CD4-positive, alpha-beta T cell (primary cell): ENCODE measurements at places on chromosomes 2 and 18. TPM values are rescaled to one million over a fixed set of nuclear protein-coding genes. Genes with fewer than 3 reads are reported as not detected.

Gene FHL2
- 0.41 TPM for total RNA-seq

DNA sequence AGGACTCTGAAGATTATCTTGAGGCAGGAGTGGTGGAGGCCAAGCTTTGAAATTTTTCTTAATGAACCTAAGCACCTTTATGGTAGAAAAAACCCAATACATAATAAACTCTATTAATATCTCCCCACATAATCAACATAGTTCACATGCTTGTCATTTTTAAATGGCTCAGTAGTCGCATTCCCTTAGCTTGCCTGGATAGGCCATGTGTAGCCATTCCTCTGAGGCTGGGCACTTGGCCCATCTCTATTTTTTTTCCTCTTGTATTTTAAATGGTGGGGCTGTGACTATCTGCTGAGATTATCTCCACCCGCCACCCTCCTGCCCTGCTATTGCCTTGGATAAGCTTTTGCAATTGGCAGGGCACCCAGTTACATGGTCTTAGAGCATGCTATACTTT, 143.1 kb downstream of the FHOD3 start:
- H3K27me3 ChIP-seq: no peaks in the 10 kb centered on the region
- H3K27ac ChIP-seq: no peak overlapping the region
- no peak overlapping the region for H3K4me3 ChIP-seq
- H3K36me3 ChIP-seq: no peaks in the 10 kb centered on the region
- no peak for DNase-seq

- H3K4me3 ChIP-seq: no peak overlapping the region
- no peak overlapping the region for H3K27ac ChIP-seq
- no peak for DNase-seq
- H3K36me3 ChIP-seq: no peaks in the 10 kb centered on the region
- H3K27me3 ChIP-seq: no peaks in the 10 kb centered on the region
- H3K4me1 ChIP-seq: peaks cover 2% of the 10 kb centered on the region
These were observed 97.2 kb downstream of the PTGR3 start for GRCh38 chr18:75111760-75112159.

DNA sequence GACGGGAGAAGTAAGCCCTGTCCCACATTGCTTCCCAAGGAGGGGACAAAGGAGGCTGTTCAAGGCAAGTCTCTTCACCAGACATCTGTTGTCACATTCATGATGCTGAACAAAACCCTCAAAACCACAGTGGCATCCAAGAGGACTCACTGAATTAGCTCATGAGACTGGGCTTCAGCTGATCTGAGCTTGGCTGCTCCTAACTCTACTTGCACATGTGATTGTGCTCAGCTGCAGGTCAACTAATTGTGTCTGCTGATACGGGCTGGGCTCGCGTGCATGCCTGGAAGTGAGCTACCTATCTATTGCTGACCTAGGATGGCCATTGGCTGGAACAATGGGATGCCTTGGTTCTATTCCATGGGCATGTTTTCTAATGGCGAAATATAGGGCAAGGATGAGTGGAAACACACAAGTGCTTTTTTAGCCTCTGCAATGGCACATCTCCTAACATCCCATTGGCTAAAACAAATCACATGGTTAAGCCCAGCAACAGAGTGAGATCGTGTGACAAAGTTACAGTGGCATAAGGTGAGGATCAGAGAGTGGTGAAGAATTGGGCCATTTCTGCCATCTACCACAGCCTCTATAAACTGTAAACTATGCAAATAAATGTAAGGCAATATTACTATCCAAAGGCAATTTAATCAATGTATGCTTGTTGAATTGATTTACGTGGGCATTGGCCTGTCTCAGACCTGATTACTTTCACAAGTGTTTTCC, 52.9 kb upstream of the CAPN13 start:
- H3K27me3 ChIP-seq: no peaks in the 10 kb centered on the region
- no peak overlapping the region for H3K27ac ChIP-seq
- H3K4me1 ChIP-seq: no peaks in the 10 kb centered on the region
- no peaks in the 10 kb centered on the region for H3K36me3 ChIP-seq

DNA sequence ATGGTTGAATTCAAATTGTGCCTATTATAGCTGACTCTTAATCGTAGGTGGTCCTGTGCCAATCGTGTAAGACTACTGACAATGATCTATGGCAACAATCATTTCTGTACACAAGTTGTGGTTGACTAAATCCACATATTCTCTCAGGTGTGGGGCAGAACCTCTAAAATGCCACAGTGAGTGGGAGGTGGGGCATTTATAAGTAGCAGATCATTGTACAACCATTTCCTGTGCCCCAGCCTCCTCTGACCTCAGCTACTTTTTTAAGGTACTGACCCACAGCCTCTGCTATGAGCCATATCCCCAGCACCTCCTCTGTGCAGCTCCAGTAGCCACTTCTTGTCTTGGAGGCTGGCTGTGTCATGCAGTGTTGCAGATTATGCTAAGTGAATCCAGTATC, 48.6 kb upstream of the RAPH1 start:
- H3K27me3 ChIP-seq: no peaks in the 10 kb centered on the region
- no peaks in the 10 kb centered on the region for H3K36me3 ChIP-seq
- DNase-seq: no peak

DNA sequence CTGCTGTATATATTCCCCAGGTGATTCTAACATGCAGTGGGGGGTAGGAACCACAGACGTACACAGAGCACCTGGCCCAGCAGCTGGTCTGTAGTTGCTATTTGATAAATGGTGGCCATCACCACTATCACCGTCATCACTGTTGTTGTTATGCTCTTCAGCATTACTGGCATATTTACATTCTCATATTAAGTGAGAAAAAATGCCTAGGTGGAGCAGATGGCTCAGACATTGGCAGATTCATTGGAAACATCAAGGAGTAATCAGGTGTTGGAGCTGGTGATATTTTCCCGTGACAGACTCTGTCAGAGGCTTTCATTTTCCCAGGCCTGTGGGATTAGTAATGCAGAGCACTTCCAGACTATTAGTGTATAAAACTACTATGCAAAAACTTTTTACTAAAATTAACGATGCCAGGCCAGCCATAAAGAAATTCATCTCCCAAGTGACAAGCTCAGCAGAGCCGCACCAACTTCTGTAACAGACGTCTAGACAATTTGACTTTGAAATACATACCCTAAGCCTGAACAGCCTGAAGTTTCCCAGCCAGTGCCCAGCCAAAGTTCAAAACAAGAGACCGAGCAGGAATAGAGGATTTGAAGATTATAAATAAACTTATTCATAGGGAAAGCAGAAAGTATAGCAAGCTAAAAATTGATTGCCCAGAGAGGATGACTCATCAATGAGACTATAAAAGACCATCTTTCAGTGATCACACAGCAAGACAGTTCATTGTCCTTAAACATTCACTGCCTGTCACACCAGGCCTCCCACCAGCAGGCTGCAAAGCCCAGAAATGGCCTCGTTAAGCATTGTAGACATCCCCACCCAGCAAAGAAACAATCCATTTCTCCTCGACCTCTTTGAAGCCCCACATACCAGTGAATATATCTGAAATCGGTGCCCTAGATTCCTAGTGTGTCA, 247.4 kb upstream of the CHAC2 start:
- H3K4me1 ChIP-seq: no peaks in the 10 kb centered on the region
- no peaks in the 10 kb centered on the region for H3K36me3 ChIP-seq
- DNase-seq: no peak
- H3K27ac ChIP-seq: no peak overlapping the region
- no peak overlapping the region for H3K4me3 ChIP-seq
- H3K27me3 ChIP-seq: no peaks in the 10 kb centered on the region

DNA sequence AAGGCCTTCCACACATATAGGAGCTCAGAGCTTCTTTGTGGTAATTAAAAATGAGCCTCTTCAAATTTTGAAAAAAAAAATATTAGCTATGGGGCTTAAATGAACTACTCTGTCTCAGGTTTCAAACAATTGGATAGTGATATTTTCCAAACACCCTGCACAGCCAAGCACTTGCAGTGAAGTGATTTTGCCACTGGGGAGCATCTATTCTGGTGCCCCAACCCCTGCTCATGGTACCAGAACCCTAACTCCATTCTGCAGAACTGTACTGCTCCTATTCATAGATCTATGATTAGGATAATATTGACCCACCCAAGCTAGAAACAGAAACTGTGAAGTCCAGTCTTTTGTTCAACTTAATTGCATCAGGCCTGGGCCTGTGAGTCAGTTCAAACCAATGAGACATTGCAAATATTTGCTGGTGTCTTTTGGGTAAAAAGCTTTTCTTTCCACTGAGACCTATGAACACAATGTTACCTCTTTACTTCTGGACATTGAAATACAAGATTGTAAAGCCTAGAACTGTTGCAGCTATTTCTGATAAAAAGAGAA, 324.0 kb downstream of the GALNT13 start:
- H3K4me1 ChIP-seq: no peaks in the 10 kb centered on the region
- no peak overlapping the region for H3K4me3 ChIP-seq
- no peaks in the 10 kb centered on the region for H3K36me3 ChIP-seq
- no peaks in the 10 kb centered on the region for H3K27me3 ChIP-seq
- no peak overlapping the region for H3K27ac ChIP-seq

GRCh38 chr2:144452989-144453336, 67.0 kb downstream of the ZEB2 start:
- DNase-seq: no peak
- no peaks in the 10 kb centered on the region for H3K4me1 ChIP-seq
- H3K4me3 ChIP-seq: no peak overlapping the region
- H3K36me3 ChIP-seq: no peaks in the 10 kb centered on the region
- no peaks in the 10 kb centered on the region for H3K27me3 ChIP-seq

Gene PSD4
- 96.5 TPM for total RNA-seq
